T-helper 22 cell (primary cell): ENCODE measurements at places on chromosomes 2 and 18.

DNA sequence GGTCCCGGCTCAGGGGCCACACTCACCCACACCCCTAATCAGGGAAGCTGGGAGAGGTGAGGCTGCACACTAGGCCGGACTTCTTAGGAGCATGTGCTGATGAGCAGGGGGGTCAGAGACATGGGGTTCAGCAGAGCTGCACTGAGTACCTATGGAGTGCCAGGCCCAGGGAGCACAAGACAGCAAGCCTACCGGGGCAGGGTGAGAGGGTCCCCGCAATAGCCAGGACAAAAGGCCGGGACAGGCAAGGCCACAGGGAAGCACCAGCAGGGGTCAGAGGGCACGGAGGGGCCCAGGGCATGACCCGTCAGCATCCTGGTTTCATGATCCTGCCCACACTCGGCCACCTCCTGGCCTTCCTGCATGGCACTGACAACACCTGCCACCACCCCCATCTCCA, 73.5 kb downstream of the TNS1 start:
- no peak for DNase-seq

- DNase-seq = no peak
Measured at GRCh38 chr2:58046335-58046584, 346 bp upstream of the VRK2 start.

GRCh38 chr2:48812416-48812815, 56.9 kb upstream of the LHCGR start:
- DNase-seq = no peak

DNA sequence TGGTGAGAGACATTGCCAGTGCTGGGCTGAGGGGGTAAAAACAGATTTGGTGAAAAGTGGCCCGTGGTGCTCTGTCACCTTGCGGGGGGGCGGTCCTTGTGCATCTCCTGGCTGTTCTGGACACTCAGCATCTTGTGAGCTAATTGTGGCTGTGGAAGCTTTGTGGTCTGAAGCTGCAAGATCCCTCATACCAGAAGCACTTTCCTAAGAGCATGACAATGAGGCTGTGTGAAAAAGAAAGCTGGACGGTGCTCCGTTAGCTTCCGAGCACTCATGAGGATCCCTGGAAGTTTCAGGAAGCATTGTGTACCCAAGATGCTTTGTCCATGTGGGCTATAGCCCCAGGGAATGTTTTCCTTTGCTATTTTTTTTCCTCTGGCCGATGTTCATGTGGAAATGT, 74.5 kb downstream of the CABLES1 start:
- no peak for DNase-seq

DNA sequence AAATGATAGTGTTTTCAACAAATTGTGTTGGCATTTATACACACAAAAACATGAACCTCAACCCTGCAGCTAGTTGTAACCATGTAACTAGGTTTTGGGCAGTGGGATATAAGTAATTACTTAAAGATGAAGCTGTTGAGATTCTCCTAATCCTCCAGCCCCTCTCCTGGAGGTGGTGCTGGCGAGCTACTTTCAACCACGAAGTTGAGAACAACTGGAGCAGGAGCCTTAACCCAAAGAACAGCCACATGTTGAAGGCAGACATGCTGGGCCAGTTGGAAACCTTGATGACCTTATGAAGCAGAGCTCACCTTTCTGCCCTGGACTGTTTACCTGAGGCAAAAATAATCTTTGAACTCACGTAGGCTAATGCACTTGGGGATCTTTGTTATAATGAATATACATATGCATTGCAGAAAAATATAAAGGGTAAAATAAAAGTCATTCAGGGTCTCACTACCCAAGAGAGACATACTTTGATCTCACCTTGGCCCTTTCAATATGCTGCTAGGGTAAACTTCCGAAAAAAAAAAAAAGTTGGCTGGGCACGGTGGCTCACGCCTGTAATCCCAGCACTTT, 89.6 kb upstream of the NPAS2 start:
- no peak for DNase-seq

GRCh38 chr2:113111823-113112287, 15.5 kb upstream of the IL1RN start:
- DNase-seq = no peak

- no peak for DNase-seq
Measured at GRCh38 chr2:20229322-20230113, 4.6 kb upstream of the SDC1 start.

DNA sequence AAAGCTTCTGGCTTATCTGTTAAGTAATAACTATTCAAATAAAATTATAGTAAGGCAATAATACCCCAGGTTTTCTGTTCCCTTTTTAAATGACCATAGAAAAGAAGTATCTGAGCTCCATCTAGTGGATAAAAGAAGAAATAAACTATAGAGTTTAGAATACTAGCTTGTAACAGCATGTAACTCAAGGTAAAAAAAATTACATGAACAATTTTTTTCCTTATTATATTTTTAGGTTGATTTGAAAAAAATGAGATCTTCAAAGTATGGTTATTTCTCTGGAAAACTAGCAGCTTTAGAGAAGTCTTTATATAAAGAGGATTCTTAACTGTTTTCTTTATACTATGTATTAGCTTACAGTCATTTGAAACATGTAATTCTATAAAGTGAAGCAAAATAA, 58.1 kb downstream of the NCKAP1 start:
- DNase-seq = no peak
